OCI-M1 (cell line): ENCODE measurements at places on chromosomes 5 and 9.

DNA sequence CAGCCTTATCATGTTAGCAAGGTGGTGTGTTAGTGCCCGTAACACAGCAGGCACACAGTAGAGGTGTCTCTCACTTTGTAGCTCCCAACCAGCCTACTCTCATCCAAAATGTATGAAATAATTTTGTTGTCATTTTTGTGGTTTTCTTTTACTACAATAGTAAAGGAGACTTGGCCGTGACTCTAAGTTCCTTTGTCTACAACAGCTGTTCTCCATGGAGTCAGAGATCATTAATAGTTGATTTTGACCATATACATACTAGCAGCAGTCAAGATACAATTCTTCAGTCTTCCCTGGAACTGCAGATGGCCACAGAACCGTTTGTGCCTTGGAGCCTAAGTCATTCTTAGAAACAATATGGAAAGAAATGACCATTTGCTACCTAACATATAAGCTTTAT lies 567.1 kb downstream of the TLR4 start:
- no peak for DNase-seq

- no peak for DNase-seq
These were observed 140.3 kb downstream of the ZSWIM6 start for GRCh38 chr5:61472172-61472958.

DNA sequence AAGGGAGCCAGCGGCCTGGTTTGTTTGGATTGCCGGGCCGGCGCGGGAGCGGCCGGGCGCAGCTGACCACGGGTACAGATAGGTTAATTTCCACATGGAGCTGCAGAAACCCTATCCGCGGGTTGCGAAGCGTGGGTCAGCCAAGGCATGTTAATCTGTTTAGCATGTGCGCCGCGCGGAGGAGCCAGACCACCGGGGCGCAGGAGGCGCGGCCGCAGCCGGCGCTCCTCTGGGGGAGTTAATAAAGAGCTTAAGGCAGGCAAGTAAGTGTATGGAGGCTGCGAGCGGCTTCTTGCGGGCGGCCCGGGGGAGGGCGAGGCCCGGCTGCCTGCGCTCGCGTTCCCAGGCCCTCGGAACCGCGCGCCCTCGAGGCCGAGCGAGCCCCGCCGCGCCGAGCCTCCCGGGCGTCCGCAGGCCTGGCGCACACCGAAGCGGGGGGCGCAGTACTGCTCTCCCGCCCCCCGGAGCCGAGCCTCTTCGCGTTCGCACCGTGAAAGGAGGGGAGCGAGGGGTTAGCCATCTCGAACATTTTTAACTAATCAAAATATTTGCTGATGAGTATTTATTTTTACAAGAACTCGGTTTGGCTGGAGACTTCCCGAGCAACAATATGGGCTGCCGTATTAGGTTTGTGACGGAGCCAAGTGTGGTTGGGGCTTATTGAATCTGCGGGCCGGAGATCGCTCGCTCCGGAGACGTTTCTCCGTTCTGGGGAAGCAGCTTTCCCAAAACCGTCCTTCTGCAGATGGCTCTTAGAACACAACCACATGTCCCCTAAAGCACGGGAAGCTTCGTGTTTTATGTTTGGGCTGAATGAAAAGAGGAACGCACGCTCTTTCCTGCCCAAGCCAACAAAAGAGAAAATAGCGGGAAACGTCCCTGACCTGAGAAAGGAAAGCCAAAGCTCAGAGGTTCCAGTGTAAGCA lies 28.8 kb downstream of the FOXD1 start:
- DNase-seq = no peak

GRCh38 chr9:87734106-87734505 lies 8.2 kb downstream of the CTSL start:
- DNase-seq = no peak

DNA sequence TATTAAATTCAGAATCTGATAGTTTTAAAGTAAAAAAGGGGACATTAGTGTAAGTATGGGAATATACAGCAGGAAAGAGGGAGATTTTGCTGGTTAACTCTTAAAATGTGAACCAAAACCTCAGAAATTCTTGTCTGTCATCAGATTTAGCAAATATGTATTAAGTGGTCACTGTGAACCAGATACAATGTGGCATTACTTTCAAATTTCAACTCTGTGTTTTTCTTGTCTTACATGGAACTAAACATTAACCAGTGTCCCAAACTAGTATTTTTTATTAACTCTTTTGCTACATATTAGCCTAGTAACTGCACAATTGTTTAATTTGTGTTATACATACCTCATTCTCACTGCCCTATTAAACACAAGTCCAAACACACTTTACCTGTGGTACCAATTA lies 259.9 kb upstream of the RASA1 start:
- DNase-seq = no peak

DNA sequence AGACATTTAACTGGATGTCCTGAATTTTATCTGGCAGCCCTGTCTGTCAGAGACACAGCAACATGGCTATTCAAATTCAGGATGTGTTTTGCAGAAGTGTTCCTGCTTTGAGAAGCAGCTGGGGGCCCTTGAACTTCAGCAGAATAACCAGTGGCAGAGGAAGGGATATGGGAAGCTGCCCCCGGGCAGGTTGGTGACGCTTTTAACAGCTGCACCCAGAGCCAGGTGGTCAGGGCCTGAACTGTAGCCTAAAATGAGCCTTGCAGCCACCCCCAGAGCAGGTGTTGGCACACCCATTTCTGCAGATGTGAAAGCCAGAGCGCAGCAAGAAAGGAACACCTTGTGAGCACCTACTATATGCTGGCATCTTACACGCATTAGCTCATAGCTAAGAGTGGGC lies 128.7 kb upstream of the BOD1 start:
- no peak for DNase-seq

DNA sequence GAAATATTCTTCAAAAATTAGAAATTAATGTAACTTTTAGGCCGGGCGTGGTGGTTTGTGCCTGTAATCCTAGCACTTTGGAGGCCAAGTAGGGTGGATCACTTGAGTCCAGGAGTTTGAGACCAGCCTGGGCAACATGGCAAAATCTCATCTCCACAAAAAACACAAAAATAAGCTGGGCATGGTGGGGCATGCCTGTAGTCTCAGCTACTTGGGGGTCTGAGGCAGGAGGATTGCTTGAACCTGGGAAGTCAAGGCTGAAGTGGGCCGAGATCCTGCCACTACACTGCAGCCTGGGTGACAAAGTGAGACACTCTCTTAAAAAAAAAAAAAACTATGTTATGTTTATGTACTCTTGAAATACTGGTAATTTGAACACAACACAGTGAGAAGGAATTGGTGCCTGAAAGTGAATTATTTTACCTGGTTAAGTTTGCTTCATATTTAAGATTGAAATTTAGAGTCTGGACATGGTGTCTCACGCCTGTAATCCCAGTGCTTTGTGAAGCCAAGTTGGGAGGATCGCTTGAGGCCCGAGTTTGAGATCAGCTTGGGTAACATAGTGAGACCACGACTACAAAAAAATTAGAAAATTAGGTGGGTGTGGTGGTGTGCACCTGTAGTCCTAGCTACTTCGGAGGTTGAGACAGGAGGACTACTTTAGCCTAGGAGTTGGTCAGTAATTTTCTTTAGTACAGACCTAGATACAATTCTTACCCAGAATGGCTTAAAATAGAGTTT lies 15.0 kb downstream of the ARRDC3 start:
- DNase-seq = no peak

DNA sequence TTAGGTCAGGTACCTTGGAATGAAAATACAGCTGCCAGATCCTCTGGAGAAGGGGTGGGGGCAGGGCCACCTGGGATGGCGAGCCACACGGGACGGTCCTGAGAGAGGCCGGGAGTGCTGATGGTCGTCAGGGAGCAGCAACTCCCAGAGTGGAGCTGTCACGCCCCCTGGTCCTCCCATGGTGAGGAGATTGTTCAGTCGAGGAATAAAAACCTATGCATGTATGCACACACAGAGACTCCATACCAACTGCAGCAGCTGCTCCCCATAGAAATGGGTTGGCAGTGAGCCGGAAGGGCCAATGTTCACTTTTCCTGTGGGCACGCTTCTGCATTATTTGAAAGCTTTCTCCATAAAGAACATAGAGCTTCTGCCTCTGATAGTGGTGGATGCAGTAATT lies 45.2 kb upstream of the SEMA4D start:
- DNase-seq = no peak

- DNase-seq = no peak
These were observed 7.9 kb upstream of the FOXE1 start for GRCh38 chr9:97845130-97845529.

DNA sequence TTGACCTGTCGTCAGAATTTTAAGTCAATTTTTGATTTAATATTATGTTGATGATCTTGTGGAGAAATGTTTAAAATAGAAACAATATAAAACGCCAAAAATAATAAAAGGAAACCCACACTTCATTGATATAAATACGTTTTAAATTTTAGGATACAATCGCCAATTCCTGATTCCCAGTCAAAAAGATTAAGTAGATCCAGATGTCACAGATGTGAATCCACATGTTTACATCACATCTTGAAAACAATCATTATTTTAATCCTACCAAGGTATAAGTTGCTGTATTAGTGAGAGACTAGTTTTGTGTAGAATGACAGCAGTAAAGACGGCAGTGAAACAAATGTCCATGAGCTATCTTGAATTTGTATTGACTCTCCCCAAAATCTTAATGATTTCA lies 4.9 kb downstream of the TAS2R1 start:
- no peak for DNase-seq

DNA sequence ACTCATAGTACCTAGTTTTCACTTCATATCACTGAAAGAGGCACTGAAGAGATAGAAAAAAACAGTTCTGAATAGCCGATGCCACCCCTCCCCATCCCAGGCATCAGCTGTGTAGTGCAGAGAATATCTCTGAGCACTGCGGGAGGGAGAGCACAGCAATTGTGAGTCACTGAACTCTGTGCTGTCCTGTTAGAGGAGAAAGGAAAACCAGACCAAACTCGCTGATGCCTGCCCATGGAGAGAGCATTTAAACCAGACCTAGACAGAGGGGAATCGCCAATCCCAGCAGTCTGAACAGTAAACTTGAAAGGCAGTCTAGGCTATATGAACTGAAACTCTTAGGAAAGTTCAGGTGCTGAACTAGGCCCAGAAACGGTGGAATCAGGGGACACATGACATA lies 120.1 kb upstream of the SLC30A5 start:
- DNase-seq = no peak

DNA sequence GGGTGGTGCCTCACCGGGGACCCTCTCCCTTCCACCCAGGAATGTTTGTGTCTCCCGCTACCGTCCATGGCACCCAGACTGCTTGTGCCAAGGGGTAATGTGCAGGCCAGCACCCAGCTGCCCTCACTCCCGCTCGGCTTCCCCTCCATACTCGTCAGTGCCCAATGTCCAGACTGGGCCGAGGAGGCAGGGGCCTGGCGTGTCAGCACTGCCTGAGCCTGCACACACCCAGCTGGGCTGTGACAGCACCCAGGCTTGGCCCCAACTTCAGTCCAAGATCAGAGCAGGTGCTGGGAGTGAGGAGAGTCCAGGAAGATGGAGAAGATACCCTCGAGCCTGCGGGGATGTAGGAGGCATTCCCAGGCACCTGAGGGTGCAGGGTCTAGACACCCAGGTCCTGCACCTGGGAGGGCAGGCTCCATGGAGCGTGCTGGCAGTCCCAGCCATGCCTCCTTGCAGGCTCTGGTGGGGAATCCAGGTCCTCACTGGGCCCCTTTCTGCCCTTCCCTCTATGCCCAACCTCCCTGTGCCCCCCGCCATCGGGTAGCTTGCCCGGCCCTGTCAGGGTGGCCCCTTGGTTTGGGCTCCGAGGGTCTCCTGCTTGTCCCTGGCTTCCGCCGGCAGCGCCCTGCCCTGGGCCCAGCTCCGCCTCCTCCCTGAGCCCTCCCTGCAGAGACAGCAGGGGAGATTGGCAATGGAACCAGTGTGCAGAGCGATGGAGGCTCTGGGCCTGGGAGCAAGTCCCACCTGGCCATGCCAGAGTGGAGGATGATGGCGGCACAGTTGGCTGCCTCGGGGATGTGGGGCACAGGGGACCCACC lies 250.8 kb upstream of the EDIL3 start:
- DNase-seq = no peak

DNA sequence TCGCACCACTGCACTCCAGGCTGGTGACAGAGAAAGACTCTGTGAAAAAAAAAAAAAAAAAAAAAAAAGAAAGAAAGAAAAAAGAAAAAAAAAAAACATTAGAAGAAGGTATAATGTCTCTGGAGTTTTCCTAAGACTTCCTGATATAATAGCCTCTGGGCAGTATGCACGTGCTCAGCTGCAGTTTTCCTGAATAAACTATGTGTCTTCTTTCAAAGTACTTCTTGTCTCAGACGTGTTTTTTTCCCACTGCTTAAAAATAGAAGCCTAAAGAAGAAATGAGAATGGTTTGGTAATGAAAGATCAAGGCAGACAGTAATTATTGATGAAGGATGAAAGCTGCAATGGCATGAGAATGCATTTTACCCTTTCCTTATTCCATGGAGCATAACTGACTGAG lies 148.1 kb upstream of the TRPC7 start:
- no peak for DNase-seq

- DNase-seq = no peak
These were observed 17.3 kb downstream of the RIOK2 start for GRCh38 chr5:97165726-97166125.

DNA sequence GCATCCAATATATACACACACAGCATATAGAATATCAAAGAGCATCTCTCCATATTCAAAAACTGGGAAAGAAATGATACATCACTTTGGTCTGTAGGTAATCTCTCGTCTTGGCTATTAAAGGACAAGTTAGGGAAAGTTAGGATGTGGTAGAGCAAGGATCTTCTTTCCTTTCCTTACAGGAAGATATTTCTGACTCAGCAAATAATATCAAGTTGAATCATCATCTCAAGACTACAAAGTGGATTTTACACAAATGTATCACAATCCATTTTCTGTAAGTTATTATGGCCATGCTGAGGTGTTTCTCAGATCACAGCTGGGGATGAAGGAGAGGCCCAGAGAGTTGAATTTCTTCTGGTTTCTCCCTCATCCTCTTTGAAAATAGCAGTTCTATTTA lies 651.7 kb upstream of the CCNG1 start:
- DNase-seq = no peak

DNA sequence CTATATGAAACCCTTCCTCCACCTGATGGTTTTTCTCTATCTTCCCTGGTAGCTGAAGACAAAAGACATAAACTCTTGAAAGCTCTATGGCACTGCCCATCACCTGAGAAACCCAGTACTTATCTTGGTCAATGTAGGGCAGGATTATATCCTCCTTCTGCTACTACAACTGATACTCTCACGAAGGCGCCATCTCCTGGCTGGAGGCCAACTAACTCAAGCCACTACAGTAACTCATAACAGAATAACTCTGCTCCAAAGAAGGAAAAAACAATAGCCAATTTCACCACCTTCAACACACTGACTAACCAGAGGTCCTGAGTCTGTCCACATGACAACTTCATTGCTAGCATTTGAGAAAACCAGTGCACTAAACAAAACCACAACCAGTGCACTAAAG lies 409.2 kb downstream of the CETN3 start:
- peak; percentile 12 for DNase-seq

DNA sequence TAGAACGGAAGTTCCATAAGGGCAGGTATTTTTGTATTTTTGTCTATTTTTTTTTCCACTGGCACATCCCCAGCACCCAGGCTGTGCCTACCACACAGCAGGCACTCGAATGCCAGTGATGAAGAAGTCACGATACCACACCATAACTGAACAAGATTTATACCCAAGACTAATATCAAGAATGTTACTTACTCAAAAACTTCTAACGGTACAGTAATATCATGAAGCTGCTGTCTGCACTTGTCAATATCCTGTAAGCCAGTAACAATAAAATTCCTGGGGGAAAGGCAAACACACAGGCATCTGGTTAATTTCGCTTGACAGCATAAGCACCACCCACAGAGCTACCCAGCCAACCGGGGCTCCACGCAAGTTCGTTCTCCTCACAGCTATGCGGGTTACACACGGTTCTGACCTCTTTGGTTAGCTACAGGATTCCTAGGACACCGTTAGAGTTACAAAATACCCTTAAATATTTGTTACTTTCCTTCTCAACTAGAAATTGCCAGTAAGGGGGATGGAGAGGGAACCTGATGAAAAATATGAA lies 1.3 kb downstream of the MED10 start:
- no peak for DNase-seq
